Nucleus accumbens (tissue), 56 donors: ENCODE measurements at places on chromosomes 5 and 9.
A peak's percentile ranks its signal among the peaks of the same experiment; 100 is the strongest.

DNA sequence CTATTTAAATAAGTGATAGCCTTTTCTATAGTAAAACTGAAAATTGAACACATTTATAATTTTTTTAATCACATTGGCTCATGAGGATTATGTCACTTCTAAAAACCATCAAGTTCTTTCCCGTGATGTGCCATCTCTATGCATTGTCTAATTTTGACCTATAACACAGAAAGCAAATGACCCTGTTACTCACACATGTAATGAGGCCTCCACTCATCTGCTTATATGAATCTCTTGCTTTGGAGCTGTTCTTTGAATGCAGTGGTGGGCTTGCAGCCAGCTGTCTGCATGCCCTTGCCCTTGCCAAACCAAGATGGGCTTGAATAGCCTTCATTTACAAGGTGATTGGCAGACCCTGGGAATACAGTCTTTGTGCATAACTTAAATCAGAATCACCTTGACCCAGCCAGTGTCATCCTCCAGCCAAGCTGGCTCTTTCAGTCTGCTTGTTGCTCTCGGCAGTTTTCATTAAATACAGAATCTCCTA is 163.2 kb downstream of the TRIO start:
- DNase-seq = no peak

- no peak for DNase-seq
Observed at GRCh38 chr5:69531406-69531801, 28.6 kb upstream of the GTF2H2C start.

DNA sequence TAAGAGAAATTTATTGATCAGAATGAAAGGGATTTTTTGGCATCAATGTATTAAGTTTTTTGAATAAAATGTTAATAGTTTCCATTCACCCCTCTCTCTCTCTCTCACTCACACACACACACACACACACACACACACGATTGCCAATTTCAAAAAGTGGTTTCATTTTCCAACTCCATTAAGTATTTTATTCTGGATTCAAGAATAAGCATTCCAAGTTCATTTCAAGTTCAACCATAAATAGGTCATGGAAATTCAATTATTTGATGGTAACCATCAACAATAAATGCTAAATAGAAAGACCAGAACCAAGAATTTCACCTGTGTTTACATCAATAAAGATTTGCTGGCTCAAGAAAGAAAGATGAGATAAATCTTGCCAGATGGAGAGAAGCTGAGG is 171.6 kb downstream of the ADAMTS12 start:
- DNase-seq = no peak

DNA sequence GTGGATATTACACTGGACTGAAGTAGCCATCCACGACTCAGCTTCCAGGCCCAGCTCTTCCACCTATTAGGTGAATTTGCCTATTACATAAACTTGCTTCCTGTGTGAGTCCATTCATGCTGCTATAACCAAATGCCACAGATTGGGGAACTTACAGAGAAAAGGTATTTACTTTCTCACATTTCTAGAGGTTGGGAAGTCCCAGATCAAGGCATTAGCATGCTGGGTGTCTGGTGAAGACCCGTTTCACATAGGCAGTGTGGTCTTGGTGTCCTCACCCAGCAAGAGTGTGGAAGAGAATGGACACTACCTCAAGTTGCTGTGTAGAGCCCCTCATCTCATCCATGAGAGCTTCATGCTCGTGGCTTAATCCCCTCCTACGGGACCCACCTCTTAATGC is 282.6 kb downstream of the IRX1 start:
- no peak for DNase-seq

- DNase-seq = no peak
Observed at GRCh38 chr5:176714067-176714466, 66.8 kb downstream of the TSPAN17 start.

GRCh38 chr5:65611524-65611923 is 12.6 kb downstream of the TRIM23 start:
- no peak for DNase-seq

GRCh38 chr5:97231025-97231636 is 48.1 kb upstream of the RIOK2 start:
- peak; percentile 3 for DNase-seq

GRCh38 chr9:114312513-114312875 is 10.4 kb upstream of the ORM1 start:
- no peak for DNase-seq

DNA sequence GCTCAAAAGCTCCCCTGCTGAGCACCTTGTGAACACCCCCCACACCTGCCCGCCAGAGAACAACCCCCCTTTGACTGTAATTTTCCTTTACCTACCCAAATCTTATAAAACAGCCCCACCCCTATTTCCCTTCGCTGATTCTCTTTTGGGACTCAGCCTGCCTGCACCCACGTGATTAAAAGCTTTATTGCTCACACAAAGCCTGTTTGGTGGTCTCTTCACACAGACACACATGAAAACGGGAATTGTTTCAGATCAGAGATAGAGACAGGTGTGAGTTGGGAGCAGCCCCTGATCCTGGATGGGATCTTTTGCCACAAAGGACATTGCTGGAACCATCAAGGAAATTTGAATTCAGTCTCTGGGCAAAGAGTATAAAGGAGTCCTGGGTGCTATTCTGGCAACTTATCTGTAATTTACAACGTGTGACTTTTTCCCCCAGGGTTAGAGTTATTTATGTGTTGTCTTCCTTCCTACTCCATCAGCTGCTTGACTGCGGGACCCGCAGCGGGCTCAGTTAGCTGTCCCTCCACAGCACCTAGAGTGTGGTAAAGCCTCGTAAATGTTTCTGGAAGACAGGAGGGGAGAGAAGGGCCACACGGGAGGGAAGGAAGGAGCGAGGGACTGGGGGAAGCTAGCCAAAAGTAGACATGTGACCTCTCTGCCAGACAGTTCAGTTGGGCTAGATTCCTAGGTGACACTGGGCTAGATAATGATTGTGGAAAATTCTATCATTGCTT is 437.0 kb downstream of the ZNF608 start:
- DNase-seq = no peak

GRCh38 chr5:155726267-155726666 is 600.7 kb upstream of the SGCD start:
- no peak for DNase-seq

GRCh38 chr9:105176194-105176593 is 68.3 kb upstream of the SLC44A1 start:
- no peak for DNase-seq

DNA sequence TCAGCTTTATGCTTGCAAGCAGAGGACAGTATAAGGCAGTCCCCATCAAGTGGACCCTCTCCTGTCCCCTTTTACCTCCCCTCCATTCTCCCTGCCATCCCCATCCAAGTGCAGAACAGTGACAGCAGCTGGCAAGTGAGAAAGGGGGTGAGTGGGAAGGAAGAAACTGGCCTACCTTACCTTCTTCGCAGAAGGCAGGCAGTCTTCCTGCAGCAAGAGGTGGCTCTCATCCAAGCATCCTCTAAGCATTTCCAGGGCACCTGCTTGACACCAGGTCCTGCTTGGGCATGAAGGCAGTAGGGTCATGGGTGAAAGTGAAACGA is 77.3 kb upstream of the SH3PXD2B start:
- DNase-seq = no peak

DNA sequence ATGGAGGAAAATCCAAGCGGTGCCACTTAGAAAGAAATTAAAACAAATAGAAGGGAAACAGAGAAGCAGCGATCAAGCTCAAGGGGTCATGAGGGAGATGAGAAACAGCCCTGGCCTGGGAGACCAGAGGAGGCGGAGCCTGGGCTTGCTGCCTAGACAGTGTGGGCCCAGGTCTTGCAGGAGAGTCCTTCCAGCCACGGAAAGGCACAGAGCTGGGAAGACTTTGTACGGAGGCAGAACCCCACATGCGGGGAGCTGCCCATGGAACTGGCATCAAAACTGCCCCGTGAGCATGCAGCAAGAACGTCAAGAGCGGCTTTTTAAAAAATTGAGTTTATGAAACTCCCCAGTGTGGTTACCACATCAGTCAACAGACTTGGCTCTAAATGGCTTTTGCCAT is 119.4 kb downstream of the IRX1 start:
- no peak for DNase-seq

- DNase-seq = no peak
Observed at GRCh38 chr5:98095072-98095471, 678.4 kb upstream of the RGMB start.

- no peak for DNase-seq
Observed at GRCh38 chr9:91896513-91897121, 53.4 kb downstream of the ROR2 start.

DNA sequence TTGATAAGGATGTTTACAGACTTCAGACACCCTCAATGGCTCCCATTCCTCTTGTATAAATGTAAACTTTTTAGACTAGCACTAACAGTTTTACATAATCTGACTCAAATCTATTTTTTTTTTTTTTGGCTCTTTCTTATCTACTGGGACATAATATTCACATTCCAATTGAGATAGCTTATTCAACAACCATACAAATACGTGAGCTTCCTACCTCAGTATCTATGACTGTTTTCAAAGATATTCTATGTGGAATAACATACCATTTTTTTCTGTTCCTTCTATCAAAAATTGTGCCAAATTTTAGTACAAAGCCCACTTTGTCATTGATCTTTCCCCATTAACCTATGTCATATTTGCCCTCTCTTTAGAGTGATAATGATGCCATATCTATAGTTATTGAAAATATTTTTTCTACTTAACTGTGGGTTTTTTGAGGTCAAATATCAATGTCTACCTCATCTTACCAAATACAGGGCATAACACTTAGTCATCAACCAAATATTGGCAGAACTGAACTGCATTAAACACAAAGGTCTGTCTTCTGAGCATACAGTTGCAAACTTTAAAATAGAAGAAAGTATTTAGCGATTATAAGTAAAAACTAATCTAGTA is 482.6 kb downstream of the PTPRD start:
- DNase-seq = no peak

GRCh38 chr9:128636024-128636390 is 20.6 kb downstream of the DYNC2I2 start:
- DNase-seq = no peak

- no peak for DNase-seq
Observed at GRCh38 chr5:8474569-8474930, 605.6 kb downstream of the MTRR start.

GRCh38 chr5:168989731-168990505 is 311.0 kb downstream of the SLIT3 start:
- DNase-seq = no peak

GRCh38 chr5:181152406-181152805 is 5.0 kb downstream of the OR2V2 start:
- DNase-seq = no peak

DNA sequence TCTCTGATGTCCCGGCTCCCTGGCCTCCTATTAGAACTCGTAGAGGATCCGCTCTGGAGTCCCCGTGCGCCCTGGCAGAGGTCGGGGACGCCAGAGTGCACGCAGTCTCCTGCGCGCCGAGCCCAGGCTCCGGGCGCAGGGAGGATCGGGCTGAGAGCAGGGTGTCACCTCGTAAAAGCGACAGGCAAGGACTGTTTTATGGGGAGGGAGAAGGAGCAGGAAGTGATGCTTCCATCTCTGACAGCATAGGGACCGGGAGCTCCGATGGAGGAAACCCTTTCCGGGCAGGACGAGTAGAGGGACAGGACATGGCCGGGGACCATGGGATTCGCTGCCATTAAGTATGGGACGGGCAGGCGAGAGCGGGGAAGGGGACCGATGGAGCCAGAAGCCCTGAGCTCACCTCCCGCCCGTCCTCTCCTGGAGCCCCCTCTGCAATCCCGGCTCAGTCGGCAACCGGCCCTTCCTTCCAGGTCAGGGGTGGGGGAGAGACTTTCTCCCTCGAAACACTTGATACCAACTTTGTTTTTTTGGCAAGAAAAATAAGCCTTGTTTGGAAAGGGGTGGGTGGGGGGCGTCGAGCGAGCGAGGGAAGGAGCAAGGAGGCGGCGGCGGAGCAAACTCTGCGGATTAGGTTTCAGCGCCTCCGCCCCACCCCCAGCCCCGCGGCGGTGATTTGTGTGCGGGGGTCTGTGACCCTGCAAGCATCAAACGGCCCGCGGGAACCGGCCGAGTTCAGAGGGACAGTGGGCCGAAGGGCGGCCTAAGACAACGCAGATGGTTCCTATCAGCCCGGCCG is 12.6 kb downstream of the LMX1B start:
- DNase-seq = no peak

DNA sequence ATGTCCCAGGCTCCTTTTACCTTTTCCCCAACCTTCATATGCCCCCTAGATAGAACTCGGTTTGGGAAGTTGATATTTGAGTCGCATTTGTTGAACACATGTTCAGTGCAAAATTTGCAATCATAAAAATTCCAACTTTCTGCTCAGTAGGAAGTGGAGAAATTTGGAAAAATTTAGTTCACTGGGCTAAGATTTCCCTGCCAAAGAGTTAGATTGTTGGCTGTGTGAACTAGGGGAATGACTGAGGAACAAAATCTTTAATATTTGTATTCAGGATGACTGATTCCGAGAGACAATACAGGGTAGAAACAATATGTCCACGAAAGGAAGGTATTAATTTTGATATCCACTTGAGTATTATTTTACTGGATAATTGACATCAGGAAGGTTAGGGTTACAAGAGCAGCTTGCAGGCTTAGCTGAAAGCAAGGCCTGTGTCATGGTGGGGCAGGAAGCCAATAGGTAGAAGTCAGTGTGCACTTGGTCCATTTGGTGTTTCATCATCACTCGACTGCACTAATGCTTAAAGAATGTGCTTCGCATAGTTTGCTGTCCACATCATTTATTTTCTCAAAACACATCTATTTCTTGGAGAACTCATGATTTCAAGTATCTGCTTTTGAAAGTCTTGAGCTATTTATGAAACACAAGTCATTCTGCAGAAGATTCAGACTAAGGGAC is 59.4 kb upstream of the GNA14 start:
- no peak for DNase-seq

GRCh38 chr5:72441862-72442540 is 65.2 kb downstream of the ZNF366 start:
- no peak for DNase-seq

DNA sequence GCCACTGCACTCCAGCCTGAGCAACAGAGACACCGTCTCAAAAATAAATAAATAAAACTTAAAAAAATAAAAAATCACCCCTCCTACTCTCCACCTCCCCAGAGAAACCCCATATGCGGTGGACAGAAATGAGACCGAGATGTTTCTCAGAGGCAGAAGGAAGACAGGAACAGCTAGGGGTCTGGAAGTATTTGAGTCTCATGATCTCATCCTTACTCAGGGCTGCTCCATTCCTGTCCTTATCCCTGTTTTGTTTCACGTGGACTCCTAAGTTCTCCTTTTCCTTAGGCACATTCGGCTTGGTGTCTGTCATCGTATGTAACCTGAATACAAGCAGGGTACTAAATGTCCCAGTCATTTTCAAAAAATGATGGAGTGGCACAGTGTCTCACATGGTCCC is 76.1 kb downstream of the C9orf50 start:
- DNase-seq = no peak

DNA sequence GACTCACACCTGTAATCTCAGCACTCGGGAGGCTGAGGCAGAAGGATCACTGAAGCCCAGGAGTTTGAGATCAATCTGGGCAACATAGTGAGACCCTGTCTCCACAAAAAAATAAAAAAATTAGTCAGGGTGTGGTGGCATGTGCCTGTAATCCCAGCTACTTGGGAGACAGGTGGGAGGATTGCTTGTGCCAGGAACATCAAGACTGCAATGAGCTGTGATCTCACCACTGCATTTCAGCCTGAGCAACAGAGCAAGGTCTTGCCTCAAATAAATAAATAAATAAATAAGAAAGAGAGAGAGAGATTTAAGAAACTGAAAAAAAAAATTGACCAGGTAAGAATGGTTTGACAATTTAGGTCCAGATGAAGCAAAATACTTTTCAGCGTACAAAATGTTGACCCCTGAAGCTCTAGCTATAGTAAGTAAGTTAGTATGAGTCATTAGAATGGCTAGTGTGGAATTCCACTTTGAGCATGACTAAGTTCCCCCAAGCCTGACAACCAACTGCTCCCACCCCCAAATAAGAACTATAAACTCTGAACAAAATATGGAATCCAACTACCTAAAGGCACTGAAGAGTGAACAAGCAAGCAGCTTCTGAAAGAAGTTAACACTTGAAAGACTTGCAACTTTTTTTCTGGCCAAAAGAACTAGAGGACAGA is 217.8 kb upstream of the TLE4 start:
- DNase-seq = no peak
